Naive B cell (primary cell): ENCODE measurements at places on chromosomes 5 and 9. TPM values are rescaled to one million over a fixed set of nuclear protein-coding genes. Genes with fewer than 3 reads are reported as not detected.
A peak's percentile ranks its signal among the peaks of the same experiment; 100 is the strongest.

NNT gene
- 43.9 TPM for polyA plus RNA-seq

DNA sequence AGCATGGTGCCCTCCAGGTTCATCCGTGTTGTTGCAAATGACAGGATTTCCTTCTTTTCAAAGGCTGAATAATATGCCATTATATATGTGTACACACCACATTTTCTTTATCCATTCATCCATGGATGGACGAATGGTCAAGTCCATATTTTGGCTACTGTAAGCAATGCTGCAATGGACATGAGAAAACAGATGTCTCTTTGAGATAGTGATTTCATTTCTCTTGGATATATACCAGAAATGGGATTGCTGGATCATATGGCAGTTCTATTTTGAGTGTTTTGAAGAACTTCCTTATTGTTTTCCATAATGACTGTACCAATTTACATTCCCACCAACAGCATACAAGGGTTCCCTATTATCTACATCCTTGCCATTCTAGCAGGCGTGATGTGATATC, 67.9 kb downstream of the TEK start:
- H3K27me3 ChIP-seq, result no peaks in the 10 kb centered on the region
- DNase-seq, result no peak
- no peak overlapping the region for H3K27ac ChIP-seq
- no peaks in the 10 kb centered on the region for H3K36me3 ChIP-seq
- H3K4me1 ChIP-seq, result no peaks in the 10 kb centered on the region
- no peak overlapping the region for H3K4me3 ChIP-seq

DNA sequence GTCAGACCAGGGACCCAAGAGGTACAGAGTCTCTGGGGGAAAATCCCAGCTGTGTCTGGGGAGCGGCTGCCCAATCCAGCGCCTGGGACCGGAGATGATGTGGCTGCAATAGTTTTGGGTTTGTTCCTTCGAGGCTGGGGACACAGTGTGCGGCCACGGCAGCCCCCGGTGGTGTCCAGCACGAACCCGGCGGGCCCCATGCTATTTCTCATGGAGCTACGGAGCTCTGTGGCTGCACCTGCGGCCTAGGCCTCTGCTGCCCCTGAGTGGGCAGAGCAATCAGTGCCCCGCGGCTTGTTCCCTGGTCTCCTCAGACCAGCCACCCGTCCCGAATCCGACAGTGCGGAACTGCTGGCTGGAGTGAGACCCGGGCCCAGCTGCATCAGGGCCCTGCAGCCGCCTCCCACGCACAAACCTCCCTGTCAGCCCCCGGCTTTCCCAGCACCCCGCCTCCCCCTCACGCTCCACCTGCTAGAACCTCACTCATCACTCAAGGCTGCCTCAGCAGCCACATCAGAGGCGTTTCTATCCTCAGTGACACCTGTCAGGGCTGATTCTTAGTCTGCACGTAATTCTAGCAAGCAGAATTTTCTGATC, 29.0 kb downstream of the SARDH start:
- DNase-seq, result no peak
- H3K27ac ChIP-seq, result peak overlapping the region; percentile 50
- H3K27me3 ChIP-seq, result peaks cover 6% of the 10 kb centered on the region
- H3K4me1 ChIP-seq, result peaks cover 29% of the 10 kb centered on the region

CBY3 gene
- polyA plus RNA-seq, result not detected

GRCh38 chr5:78655746-78656290, 7.2 kb upstream of the LHFPL2 start:
- no peak overlapping the region for H3K27ac ChIP-seq
- no peaks in the 10 kb centered on the region for H3K27me3 ChIP-seq
- no peaks in the 10 kb centered on the region for H3K36me3 ChIP-seq
- DNase-seq, result no peak

DNA sequence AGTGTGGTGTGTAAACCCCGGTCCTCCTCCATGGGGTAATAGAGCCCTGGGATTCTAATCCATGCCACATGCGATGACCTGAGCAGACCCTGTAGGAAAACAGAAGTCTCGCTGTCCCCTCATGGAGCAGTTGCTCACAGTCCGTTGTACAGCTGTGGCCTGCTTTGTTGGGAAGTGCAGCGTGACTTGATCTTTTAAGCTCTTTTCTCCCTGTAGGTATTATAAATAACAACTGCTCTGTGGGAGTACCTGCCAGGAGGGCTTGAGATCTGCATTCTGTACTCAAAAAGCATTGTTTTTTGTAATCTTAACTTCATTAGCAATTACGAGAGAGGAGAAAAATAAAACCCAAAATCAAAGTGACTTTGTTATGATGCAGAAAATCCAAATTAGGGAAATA, 17.3 kb downstream of the MEGF10 start:
- H3K27me3 ChIP-seq, result peaks cover 18% of the 10 kb centered on the region
- H3K36me3 ChIP-seq, result no peaks in the 10 kb centered on the region
- H3K4me3 ChIP-seq, result no peak overlapping the region

ADAMTS2 gene
- not detected for polyA plus RNA-seq
